Esophagus muscularis mucosa (tissue), 4 donors: ENCODE measurements at places on chromosomes 4 and X. TPM values are rescaled to one million over a fixed set of nuclear protein-coding genes. Genes with fewer than 3 reads are reported as not detected.

NXF2 gene
- total RNA-seq: not detected

GRCh38 chrX:4932790-4933189 is 1219.3 kb upstream of the PRKX start:
- H3K36me3 ChIP-seq: no peaks in the 10 kb centered on the region
- no peak for DNase-seq
- H3K4me3 ChIP-seq: no peak overlapping the region
- H3K4me1 ChIP-seq: no peaks in the 10 kb centered on the region

RAB9B gene
- total RNA-seq: 8.9 TPM

GRCh38 chr4:26507286-26507685 is 17.0 kb upstream of the CCKAR start:
- H3K36me3 ChIP-seq: no peaks in the 10 kb centered on the region
- no peaks in the 10 kb centered on the region for H3K27me3 ChIP-seq
- no peak overlapping the region for H3K27ac ChIP-seq
- H3K4me1 ChIP-seq: peaks cover 19% of the 10 kb centered on the region
- H3K4me3 ChIP-seq: no peak overlapping the region

MCTS1 gene
- 17.5 TPM for total RNA-seq

GRCh38 chrX:78759081-78759480 is 11.6 kb downstream of the LPAR4 start:
- no peaks in the 10 kb centered on the region for H3K4me1 ChIP-seq
- H3K27me3 ChIP-seq: no peaks in the 10 kb centered on the region
- no peaks in the 10 kb centered on the region for H3K36me3 ChIP-seq
- H3K4me3 ChIP-seq: no peak overlapping the region
- DNase-seq: no peak

- no peaks in the 10 kb centered on the region for H3K27me3 ChIP-seq
- no peak for DNase-seq
- no peaks in the 10 kb centered on the region for H3K36me3 ChIP-seq
- no peak overlapping the region for H3K4me3 ChIP-seq
- peaks cover 37% of the 10 kb centered on the region for H3K4me1 ChIP-seq
Measured at GRCh38 chr4:99625369-99625768, 32.3 kb downstream of the C4orf54 start.

DNA sequence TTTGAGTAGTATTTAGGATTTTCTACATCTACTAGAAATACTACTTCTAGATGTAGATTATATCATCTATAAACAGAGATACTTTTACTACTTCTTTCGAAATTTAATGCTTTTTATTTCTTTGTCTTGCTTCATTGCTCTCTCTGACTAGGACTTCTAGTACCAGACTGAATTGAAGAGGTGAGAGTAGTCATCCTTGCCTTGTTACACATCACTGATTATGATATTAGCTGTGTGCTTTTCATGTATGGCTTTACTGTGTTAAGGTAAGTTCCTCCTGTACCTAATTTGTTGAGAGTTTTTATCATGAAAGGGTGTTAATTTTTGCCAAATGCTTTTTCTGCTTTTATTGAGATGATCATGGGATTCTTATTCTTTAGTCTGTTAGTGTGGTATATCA is 19.6 kb upstream of the IL2 start:
- no peaks in the 10 kb centered on the region for H3K27me3 ChIP-seq
- no peaks in the 10 kb centered on the region for H3K4me1 ChIP-seq
- DNase-seq: no peak
- H3K36me3 ChIP-seq: no peaks in the 10 kb centered on the region
- no peak overlapping the region for H3K27ac ChIP-seq

- H3K4me1 ChIP-seq: no peaks in the 10 kb centered on the region
- no peaks in the 10 kb centered on the region for H3K36me3 ChIP-seq
- H3K4me3 ChIP-seq: no peak overlapping the region
- H3K27ac ChIP-seq: no peak overlapping the region
- no peak for DNase-seq
- H3K27me3 ChIP-seq: no peaks in the 10 kb centered on the region
Measured at GRCh38 chr4:79923281-79923680, 149.7 kb downstream of the ANTXR2 start.

DNA sequence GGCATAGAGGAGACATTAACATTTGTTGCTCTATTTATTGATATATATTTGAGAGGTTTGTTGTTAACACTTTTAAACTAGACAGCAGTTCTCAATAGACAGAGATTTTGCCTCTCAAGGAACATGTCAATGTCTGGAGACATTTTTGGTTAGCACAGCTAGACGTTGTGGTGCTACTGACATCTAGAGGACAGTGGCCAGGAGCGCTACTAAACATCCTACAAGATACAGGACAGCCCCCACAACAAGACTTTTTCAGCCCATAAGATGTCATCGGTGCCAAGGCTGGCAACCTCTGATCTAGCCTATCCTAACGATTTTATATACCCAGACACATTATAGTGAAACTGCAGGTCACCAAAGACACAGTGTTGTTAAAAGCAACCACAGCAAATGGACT is 18.4 kb upstream of the CTSO start:
- no peaks in the 10 kb centered on the region for H3K36me3 ChIP-seq
- H3K4me1 ChIP-seq: no peaks in the 10 kb centered on the region
- no peak overlapping the region for H3K4me3 ChIP-seq
- no peaks in the 10 kb centered on the region for H3K27me3 ChIP-seq
- H3K27ac ChIP-seq: no peak overlapping the region
- no peak for DNase-seq

- H3K27me3 ChIP-seq: no peaks in the 10 kb centered on the region
- no peaks in the 10 kb centered on the region for H3K4me1 ChIP-seq
- H3K4me3 ChIP-seq: peak overlapping the region; percentile 35
- no peak overlapping the region for H3K27ac ChIP-seq
- H3K36me3 ChIP-seq: no peaks in the 10 kb centered on the region
Measured at GRCh38 chrX:135295238-135295943, 13.9 kb upstream of the ETDC start.

SLC9B1 gene
- total RNA-seq: not detected

DNA sequence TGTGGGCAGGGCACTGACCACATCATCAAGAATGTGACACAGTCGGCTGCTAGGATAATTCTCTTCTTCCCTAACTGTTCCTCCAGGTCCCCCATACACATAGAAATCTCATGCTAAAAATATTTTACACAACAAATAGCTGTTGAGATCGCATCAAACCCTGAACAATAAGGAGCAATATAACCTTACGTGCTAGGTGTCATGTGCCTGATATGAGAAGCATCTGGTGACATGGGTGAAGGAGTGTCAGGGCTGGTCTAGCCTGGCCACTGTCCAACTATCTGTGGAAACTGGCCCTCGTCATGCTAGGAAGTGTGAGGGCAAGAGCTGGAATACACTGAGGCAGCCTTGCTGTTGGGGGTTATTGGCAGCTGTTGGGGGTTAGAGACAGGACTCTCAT is 167.3 kb upstream of the PGRMC2 start:
- no peaks in the 10 kb centered on the region for H3K27me3 ChIP-seq
- H3K36me3 ChIP-seq: no peaks in the 10 kb centered on the region
- H3K4me3 ChIP-seq: no peak overlapping the region
- DNase-seq: no peak

DNA sequence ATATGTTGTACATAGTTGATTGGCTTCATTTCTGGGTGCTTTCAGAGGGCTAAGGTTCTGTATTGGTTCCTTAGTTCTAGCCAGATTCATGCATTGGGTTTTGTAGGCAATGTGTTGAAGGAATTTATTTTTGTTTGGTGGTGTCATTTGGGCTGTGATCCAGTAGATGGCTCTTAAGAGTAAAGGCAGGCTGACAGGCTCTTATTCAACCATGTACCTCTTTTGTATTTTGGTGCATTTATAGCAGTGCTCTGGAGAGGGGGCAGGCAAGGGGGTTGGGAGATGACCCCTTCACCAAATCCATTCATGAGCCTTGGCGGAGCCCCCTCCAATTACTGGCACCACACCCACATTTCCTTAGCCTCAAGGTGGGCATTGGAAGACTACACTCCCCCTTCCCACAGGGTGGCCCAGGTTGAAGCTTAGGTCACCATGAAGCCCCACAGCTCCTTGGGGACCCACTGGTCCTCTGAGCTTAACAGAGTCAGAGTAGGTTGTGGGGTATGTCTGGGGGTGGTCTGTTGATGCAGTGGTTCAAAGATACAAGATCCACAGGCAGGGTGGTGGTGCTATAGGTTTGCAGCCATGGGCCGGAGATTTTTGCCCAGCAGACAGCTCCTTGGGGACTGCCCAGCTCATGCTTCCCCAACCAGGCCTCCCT is 143.0 kb upstream of the GNPDA2 start:
- H3K27ac ChIP-seq: no peak overlapping the region
- no peaks in the 10 kb centered on the region for H3K36me3 ChIP-seq
- H3K4me3 ChIP-seq: no peak overlapping the region
- H3K27me3 ChIP-seq: no peaks in the 10 kb centered on the region
- no peaks in the 10 kb centered on the region for H3K4me1 ChIP-seq
- no peak for DNase-seq

DNA sequence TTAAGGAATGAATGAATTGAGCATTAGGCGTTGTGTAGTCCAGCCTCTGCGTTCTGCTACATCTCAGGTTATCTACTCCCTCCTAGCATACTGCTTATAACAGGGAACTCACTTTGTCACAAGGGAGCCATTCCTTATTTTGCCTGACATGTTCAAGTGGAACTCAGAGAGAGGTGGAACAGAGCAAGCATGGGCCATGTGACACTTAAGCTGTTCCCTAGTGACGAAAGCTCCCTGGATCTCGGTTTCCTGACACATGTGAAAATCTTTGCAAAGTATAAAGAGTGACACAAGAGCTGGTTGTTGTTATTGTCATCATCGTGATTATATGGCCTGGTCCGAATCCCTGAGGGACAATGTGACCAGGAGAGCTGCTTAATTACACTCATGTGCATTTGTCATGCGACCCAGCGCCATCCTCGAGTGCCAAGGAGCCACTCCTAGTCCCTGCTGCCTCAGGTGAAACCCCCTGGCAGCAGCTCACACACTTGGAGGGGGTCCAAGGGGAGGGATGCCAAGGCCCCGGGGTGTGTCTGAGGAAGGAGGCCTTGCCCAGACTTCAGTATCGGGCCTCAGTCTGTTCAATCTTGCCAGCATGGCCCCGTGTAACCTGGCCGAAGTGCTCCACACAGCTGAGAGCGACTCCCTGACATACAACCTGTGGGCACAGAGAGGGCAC is 98.5 kb upstream of the MAP3K15 start:
- no peaks in the 10 kb centered on the region for H3K36me3 ChIP-seq
- H3K27ac ChIP-seq: no peak overlapping the region
- no peak for DNase-seq

GRCh38 chrX:48522291-48522690 is 683 bp downstream of the EBP start:
- H3K27ac ChIP-seq: peak overlapping the region; percentile 79
- no peaks in the 10 kb centered on the region for H3K27me3 ChIP-seq
- peaks cover 13% of the 10 kb centered on the region for H3K4me1 ChIP-seq
- H3K4me3 ChIP-seq: peak overlapping the region; percentile 65
- DNase-seq: no peak

MAGEH1 gene
- 26.5 TPM for total RNA-seq

- no peaks in the 10 kb centered on the region for H3K27me3 ChIP-seq
- H3K27ac ChIP-seq: no peak overlapping the region
- H3K4me3 ChIP-seq: no peak overlapping the region
Measured at GRCh38 chrX:136094962-136095361, 52.4 kb upstream of the FHL1 start.

RGS12 gene
- 20.4 TPM for total RNA-seq

RNF128 gene
- 0.13 TPM for total RNA-seq

DNA sequence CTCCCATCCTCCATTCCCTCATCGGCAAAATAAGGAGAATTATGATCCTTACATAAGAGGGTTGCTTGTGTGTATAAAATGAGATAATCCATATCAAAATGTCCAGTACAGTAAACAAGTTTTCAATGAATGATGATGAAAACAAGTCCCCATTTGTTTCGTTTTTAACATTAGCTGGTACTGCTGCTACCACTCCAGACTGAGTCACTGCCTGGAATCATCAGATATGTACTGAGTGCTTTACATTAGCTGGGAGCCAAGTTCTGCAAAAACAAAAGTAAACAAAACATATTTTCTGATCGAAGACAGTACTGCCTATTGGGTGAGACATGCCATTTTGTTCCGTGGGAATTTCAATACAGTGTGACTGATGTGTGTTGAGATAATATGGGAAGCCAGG is 123.2 kb upstream of the IGFBP7 start:
- no peak overlapping the region for H3K4me3 ChIP-seq
- H3K36me3 ChIP-seq: no peaks in the 10 kb centered on the region
- no peaks in the 10 kb centered on the region for H3K4me1 ChIP-seq
- H3K27ac ChIP-seq: no peak overlapping the region
- no peaks in the 10 kb centered on the region for H3K27me3 ChIP-seq

SSX4 gene
- total RNA-seq: not detected

DNA sequence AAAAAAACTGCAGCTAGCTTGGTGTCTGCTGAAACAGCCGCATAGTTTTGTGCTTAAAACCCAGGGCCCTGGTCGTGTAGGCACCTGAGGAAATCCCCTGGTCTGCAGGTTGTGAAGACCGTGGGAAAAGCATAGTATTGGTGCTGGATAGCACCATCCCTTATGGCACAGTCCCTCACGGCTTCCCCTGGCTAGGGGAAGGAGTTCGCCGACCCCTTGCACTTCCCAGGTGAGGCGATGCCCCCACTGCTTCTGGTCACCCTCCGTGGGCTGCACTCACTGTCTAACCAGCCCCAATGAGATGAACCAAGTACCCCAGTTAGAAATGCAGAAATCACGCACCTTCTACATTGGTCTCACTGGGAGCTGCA is 1105.1 kb downstream of the STPG2 start:
- no peaks in the 10 kb centered on the region for H3K4me1 ChIP-seq
- H3K27ac ChIP-seq: no peak overlapping the region
- DNase-seq: no peak
- H3K36me3 ChIP-seq: no peaks in the 10 kb centered on the region

- no peaks in the 10 kb centered on the region for H3K36me3 ChIP-seq
- no peak for DNase-seq
- no peaks in the 10 kb centered on the region for H3K27me3 ChIP-seq
- H3K4me3 ChIP-seq: no peak overlapping the region
Measured at GRCh38 chrX:36684053-36684452, 324.1 kb upstream of the FAM47C start.
